ENCODE measurements at places on chromosomes 5 and 9.

DNA sequence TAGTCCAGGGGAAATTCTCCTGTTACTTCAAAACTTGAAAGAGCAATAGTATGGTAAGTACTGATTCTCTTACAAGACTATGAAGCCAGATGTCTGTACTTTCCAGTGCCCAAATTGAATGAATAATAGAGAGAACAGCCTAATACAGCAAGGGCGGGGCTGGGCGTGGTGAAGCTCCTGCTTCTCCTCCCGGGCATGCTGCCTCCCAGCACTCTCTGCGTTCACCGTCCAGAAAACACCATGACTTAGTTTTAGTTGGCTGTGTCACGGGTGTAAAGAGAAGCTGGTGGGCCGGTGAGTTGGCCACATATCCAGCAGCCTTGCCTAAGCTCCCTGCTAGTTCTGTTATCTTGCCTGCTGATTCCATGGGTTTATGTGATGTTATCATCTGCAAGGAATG, 40.7 kb upstream of the ADAMTS2 start:
- DNase-seq = no peak

- no peak for DNase-seq
Measured at GRCh38 chr9:134655586-134656333, 14.2 kb downstream of the COL5A1 start.

GRCh38 chr9:134951461-134951860, 33.7 kb upstream of the FCN1 start:
- DNase-seq = no peak

GRCh38 chr9:107064378-107064777, 201.4 kb downstream of the ZNF462 start:
- DNase-seq = no peak

- DNase-seq = no peak
Measured at GRCh38 chr5:156865427-156865826, 15.3 kb downstream of the PPP1R2B start.

- DNase-seq = no peak
Measured at GRCh38 chr5:143432658-143433239, 29.3 kb upstream of the NR3C1 start.

- peak; percentile 12 for DNase-seq
Measured at GRCh38 chr5:139164020-139164419, 34.1 kb downstream of the SIL1 start.

- no peak for DNase-seq
Measured at GRCh38 chr5:178216088-178216534, 11.8 kb downstream of the HNRNPAB start.
